Stimulated activated CD4-positive, alpha-beta T cell treated with anti-CD3 and anti-CD28 coated beads, Interleukin-2, amount 100 ng/mL, for 24 hours (primary cell): ENCODE measurements at places on chromosomes 2 and 18.

- DNase-seq = no peak
These were observed 135.7 kb downstream of the ARHGAP28 start for GRCh38 chr18:6865251-6865650.

GRCh38 chr2:240810621-240811020 lies 9.4 kb downstream of the KIF1A start:
- DNase-seq = peak; percentile 11

GRCh38 chr18:26863921-26864497 lies 1.5 kb downstream of the AQP4 start:
- no peak for DNase-seq

DNA sequence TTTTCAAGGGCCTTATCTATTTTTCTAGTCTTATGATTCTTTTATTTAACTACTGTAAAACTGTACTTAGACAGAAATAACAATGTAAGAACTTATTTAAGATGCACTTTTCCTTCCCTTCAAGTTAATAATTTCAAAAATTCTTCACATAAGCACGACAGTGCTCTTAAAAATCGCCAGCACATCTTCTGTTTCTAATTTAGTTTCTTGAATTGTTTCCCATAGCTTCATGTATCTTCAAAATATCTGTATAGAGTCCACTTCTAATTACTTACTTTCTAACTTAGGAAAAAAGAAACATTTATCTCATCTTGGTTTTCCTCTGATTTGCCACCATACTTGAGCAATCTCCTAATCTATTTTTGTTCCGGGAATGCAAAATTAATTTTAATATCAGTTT lies 196.1 kb downstream of the BABAM2 start:
- no peak for DNase-seq

- peak; percentile 27 for DNase-seq
These were observed 66.6 kb downstream of the ADNP2 start for GRCh38 chr18:80175451-80176204.
